ENCODE measurements at places on chromosomes 16 and 17.

DNA sequence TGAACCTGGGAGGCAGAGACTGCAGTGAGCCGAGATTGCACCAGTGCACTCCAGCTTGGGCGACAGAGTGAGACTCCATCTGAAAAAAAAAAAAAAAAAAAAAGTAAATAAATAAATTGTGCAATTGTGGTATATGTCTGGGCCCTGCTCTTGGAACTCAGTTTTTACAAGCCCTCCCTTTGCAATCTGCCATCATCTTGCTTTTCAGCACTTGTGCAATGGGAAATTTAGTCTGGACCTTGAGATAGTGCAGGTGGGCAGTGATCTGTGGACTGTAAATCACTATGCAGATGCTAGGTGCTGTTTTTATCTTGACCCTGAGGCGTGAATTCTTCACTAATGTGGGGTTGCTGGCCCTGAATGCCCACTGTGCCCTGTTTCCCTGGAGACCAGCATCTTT lies 6.5 kb upstream of the RAP1GAP2 start:
- no peak for DNase-seq

GRCh38 chr17:921161-921560 lies 58.4 kb downstream of the NXN start:
- no peak for DNase-seq

- no peak for DNase-seq
These were observed 38.5 kb downstream of the ERCC4 start for GRCh38 chr16:13958474-13958873.

GRCh38 chr16:473046-474043 lies 47.9 kb downstream of the RAB11FIP3 start:
- DNase-seq: no peak

- no peak for DNase-seq
These were observed 208.2 kb downstream of the FTO start for GRCh38 chr16:53912155-53912554.

DNA sequence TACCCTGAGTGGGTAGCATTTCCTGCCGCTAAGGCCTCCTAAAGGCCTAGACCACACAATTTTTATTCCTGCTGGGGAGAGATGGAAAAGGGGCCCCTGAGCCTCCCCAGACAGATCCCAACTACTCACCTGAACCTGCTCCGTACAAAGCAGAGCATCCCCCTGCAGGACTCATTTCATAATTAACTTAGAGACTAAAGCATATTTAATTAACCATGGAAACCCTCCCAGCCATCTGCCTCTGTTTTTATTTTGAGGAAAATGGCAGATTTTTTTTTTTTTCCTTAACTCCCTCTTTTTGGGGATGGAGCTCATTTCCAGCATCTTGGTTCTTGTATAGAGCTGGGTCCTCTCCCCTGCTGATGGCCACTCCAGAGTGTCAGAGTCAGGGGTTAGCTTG lies 96.5 kb upstream of the CRHR1 start:
- DNase-seq: no peak

DNA sequence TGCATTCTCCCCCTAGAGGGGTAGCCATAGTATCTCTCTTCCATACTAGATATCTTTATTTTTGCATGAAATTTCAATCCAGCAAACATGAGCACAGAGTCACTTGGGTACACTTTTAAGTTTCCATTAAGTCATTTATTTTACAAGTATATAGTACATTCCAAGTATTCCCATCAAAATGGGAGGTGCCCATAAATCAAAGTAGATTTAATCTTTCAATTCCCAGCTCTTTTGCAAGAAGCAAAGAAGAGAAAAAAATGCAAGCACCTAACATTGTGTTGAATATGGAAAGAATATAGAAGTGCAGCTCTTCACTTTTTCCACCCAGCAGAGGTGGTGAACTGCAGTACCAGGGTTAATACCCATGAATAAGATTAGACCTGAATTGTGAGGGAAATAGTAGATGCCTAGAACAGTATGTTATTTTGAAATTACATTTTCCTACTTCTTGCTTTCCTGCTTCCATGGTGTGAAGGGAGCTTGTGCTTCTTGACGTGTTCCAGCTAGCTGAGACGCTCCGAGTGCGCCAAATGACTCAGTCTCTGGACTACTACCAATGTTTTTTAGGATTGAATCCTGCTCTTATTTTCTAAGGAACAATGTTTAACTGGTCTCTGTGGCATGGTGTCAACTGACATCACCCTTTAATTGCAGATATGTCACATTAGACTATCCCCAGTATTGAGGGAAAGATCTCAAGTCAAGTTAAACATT lies 151.1 kb upstream of the MAF start:
- no peak for DNase-seq

DNA sequence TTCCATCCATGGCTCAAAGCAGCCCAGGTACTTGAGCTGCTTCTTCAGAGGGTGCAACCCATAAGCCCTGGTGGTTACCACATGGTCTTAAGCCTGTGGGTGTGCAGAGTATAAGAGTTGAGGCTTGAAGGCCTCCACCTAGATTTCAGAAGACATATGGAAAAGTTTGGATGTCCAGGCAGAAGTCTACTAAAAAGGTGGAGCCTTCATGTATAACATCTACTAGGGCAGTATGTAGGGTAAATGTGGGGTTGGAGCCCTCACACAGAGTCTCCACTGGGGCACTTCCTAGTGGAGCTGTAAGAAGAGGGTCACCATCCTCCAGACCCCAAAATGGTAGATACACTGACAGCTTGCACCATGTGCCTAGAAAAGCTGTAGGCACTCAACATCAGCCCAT lies 120.9 kb downstream of the HS3ST3A1 start:
- no peak for DNase-seq

DNA sequence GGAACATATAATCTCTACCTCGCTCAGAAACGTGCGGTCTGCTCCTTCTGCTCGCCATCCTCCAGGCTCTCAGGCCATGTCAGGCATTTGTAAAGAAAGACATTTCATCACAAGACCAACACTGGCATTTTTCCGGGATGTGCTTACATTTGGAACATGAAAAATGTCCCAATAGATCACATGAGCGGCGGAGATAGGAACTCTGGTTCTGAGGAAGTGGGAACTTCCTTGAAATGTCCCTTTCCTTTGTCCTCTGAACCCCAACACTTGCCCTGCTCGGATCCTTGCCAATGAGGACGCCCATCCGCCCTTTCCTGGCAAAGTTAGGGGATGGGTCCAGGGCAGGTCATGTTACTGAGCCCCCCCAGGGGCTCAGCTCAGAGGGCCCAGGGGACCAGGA lies 130.5 kb downstream of the MAF start:
- DNase-seq: no peak

DNA sequence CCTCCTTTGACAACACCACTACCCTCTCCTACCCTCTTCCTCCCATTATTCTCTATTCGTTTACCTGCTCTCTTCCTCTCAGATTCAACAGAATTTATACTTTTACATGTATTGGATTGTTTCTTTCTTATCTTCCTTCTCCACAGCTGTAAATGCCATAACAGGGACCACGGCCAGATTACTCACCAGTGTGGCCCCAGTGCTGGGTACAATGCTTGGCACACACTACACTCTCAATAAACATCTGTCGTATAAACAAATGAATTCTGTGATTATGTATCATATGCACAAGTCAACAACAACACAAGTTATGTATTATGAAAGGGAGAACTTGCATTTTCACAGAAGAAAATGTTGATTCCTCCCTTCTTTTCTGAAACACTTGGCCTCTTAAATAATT lies 20.0 kb downstream of the AARSD1 start:
- DNase-seq: no peak

- DNase-seq: no peak
These were observed 8.7 kb downstream of the DEF8 start for GRCh38 chr16:89957216-89957785.

DNA sequence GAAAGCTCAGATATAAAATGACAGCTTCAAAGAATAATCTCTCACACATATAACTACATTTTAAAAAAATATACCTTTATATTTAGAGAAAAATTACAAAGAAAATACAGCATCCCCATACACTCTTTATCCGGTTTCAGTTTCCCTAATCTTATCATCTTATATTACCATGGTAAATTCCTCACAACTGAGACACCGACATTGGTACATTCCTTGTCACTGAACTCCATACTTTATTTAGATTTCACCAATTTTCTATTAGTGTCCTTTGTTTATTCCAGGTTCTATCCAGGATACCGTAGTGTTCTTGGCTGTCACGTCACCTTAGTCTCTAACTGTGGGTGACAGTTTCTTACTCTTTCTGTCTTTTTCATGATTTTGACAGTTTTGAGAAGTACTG lies 22.0 kb upstream of the ABCA10 start:
- no peak for DNase-seq

GRCh38 chr16:67183-67791 lies 5.1 kb downstream of the RHBDF1 start:
- DNase-seq: no peak

Measured in GM12892 (cell line).